ENCODE measurements at places on chromosomes 5 and 9.
A peak's percentile ranks its signal among the peaks of the same experiment; 100 is the strongest.

- DNase-seq: no peak
Measured at GRCh38 chr5:102529031-102529430, 30.2 kb upstream of the SLCO6A1 start.

DNA sequence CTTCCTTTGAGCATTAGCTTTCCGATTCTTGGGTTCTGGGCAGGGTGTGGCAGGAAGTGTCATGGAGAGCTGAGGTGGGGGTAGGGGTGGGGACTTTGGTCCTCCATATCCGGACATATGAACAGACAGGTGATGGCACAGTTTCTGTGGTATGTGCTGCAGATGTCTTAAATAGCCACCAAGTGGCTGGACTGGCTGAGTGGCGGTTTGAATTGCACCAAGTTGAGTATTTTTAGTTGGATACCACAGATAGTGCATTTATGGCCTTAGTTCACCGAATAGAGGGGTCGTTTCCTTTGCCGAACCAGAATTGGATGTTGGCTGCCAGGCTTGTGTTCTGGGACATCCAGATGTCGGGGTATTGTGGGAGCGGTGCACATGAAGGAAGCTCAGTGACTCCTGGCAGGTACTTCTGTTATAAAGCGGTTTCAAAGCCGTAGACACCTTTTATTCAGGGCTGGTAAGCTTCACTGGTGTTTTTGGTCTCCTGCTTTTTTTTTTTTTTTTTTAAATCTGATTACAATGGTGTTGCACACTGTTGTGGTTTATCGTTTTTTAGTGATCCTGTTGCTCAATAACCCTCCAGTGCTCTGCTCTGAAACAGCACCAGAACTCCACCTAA, 15.1 kb upstream of the TNFAIP8 start:
- DNase-seq: no peak

DNA sequence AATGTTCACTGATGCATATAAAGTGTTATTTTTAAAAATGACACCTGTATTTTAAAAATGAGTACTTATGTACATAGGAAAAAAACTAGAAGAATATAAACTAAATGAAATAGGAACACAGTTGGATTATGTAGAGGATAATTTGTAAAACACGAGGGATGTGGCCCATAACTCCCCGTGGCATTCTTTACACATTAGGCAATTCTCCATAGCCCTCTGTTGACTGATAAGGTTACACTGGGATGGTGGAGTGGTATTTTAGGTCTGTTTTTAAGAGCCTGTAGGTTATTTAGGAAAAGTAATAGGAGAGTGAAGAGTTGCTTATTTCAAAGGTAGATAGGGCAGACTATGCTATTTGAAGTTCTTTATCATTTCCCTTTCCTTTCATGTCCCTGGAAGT, 1.8 kb downstream of the CAVIN4 start:
- no peak for DNase-seq

DNA sequence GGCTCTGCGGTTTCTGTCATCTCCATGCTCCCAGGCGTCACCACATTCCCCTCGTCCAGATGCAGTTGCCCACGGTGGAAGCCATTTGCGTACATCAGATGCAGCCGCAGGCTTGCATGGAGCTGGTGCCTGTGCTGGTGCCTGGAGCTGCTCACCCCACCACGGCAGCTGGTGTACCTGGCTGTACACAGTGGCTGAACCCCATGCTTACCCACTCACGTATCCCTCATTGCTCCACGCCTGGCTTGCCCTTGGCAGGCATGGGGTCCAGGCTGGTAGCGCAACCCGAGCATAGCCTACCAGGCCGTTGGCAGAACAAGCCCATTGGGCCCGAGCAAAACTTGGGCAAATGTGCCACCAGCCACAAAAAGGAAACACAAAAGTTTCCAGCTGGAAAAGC, 159.5 kb downstream of the GHR start:
- DNase-seq: no peak

GRCh38 chr5:95760273-95761191, 29.4 kb downstream of the RHOBTB3 start:
- DNase-seq: peak; percentile 97

DNA sequence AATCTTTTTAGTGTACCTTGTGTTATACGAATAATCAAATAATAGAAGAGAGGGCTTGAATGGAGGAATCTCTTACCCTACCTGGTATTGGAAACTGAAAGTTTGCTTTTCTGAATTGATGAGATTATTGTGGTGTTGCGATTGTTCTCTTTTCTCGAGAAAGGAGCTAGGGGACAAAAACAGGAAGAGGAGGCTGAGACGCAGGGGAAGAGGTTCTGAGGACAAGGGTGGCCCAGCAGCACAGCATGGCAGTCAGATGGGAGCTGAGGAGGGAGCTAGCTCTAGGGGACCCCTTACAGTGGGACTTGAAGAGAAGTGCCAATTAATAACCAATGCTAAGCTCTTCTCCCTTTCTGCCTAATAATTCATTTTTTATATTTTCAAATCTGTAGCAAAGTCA, 183.3 kb upstream of the DMAC1 start:
- DNase-seq: no peak

- DNase-seq: no peak
Measured at GRCh38 chr5:116632890-116633289, 58.3 kb upstream of the SEMA6A start.

DNA sequence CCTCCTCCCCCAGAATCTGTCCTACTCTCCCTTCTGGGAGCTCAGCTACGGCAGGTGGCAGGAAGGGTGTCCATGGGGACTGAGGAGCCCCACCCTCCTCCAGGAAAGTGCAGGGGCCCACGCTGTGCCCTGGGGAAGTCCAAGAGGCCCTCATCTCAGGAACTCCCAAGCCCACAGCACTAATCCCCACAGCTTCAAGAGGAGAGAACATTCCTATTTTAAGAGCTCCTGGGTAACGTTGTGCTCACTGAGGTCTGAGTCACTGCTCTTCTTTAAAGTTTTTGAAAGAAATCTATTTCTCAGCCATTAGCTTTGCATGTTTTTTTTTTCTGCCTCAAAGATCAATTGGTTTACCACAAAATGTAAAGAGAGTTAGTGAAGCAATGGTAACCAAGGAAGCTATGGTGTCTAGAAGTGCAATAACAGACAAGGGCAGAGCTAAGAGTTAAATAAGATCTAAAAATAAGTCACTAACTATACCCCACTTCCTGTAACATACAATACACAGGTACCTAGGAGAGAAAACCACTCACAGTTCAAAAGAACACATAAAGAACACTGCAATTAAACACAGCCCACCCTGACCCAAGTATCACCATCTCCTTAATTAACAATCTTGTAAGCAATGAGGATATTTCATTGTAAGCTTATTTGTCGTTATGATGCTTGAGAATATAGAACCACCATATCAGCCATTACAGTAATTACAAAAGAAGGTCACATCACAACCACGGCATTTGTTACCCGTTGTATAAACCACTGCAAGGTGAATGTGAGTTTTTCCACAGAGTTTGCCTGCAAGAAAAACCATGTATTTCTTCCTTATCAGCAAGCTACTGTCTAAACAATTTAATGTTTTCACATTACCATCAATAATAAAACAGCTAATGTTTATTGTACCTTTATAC, 382.3 kb upstream of the SLC30A5 start:
- DNase-seq: no peak

DNA sequence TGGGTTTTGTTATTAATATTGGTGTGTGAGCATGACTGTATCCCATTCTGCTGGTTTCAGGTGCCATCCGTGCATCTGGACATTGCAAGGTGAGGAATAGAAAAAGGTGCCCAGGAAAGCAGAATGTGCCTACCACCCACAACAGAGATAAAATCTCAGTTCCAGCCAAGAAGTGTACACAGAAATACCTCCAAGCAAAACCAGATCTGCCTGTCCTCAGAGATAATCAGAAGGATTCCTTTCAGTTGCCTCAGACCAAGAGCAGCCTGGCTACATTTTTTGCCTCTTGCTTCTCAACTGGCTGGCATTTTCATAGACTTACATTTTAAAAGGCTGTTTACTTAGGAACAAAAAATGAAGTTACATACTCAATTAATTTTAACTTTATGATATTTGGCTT, 12.1 kb upstream of the ABLIM3 start:
- no peak for DNase-seq

DNA sequence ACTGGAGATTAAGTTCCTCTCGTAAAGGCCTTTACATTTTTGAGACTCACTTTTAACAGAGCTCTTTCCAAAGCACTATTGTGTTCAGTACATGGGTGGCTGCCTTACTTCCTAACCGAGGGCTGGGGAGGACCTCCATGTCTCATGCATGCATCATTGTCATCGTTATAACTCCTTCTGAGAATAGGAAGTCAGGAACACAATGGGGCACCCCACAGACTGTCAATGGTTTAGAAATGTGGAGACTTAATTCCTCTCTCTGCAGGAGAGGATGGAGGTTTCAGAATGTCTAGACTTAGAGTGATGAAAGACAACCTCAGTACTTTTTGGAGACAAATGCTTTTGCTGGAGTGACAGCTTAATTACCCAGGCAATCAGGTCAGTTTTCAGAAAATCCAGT, 83.9 kb downstream of the PRLR start:
- DNase-seq: no peak

- DNase-seq: no peak
Measured at GRCh38 chr5:134647750-134648424, 698 bp upstream of the SEC24A start.

All from non-pigmented ciliary epithelial cell (primary cell).